ENCODE measurements at places on chromosomes 1 and 21.

DNA sequence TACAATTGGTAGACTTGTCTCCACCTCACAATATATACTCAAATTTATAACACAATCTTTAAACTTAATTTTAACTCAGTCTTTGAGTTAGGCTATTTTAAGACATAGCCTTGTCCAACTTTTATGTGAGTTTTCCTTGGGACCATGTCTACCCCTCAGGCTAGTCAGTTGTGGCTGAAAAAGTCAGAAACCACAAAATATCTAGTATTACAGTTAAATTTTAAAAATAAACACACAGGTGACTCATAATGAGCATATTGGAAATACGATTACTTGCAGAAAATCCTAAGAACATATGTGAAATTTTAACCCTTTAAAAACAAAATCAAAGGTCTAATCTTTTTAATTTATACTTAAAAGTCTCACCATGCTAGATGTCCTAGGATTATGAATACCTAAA lies 4.8 kb upstream of the ASB17 start:
- no peak for DNase-seq

- no peak for DNase-seq
Measured at GRCh38 chr21:43820466-43820865, 31.1 kb downstream of the RRP1 start.

GRCh38 chr1:185279571-185279970 lies 37.5 kb downstream of the IVNS1ABP start:
- DNase-seq = no peak

- no peak for DNase-seq
Measured at GRCh38 chr1:182051938-182052337, 9.6 kb downstream of the ZNF648 start.

DNA sequence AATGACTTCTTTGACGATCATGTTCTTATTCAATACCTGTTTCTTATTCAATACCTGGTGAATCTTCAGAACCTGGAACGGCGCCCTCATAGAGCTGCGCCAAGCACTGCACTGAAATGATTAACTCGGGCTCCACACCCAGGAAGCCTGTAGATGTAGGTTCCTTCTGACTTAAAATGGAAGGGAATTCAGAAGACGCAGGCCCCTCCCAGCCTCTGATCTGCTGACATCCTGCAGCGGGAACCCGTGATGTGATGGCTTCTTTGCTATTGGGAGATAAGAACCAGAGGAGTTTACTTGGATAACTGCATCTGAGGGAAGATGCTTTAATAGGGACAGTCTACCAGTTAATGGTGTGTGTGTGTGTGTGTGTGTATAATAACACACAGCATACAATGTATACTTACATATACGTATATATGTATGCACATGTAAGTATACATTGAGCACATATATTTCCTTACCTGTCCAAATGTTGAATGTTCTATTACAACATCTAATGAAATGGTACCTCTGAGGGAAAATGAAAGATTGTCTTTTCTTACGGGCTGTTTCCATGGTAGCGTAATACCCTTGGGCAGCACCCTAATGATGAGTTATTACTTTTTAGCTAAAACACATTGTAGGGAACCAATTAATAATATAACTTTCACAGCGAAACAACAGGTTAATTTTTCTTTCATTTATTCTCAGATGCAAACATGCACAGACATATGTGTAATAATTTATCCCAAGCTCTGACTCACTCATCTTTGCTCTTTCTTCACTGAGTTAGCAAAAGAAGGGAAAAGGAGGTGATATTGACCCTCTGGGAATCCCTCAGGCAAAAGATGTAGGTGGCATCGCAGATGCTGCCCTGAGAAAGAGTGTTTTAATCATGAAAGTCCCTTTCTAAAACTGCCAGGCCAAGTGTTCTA lies 379.8 kb downstream of the SIPA1L2 start:
- DNase-seq = no peak

DNA sequence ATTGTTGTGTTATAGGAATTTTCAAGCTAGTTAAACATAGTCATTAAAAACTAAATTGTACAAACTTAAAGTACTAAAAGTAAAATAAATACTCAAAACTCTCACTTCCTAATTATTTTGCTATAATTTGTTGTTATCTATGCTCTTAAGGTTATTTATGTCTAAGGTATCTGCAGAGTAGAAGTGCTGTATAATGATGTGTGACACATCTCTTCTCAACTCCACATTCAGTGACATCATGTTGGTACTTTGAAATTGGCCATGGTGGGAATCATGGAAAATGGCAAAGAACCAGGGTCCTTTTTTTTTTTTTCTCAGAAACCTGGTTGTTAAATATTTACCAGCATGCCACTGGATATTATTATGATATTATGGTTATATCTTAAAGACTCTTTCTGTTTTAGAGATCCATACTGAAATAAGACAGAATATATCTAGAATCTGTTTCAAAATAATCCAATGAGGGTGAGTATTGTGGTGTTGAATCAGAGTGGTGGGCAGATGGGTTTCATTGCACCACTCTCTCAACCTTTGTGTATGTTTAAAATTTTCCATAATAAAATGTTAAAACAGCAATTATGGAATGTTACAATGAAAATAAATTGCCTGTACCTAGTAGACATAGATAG lies 22.4 kb downstream of the LRRC8B start:
- DNase-seq = no peak
